ENCODE measurements at places on chromosomes 7 and 10.

- DNase-seq, result no peak
Measured at GRCh38 chr10:131746785-131747184, 154.0 kb upstream of the PPP2R2D start.

- peak; percentile 56 for DNase-seq
Measured at GRCh38 chr7:142804728-142805207, 34.0 kb downstream of the PRSS2 start.

DNA sequence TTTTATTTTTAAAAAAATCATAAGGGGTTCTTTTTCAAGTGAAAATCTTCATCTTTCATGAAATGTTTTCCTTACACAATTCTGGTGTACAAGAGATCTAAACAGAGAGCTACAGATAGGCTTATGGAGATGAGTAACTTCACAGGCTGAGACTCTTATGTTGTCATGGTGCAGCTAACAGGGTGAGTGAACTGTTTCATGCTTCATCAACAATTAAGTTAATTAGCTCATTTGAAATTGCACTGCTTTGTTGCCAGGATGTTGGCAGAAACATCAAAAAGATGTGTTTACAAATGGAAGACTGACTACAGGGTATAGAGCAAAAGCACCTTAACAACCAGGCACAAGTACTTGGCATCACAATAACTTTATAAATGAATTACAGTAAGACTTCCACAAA is 230.8 kb downstream of the FOXP2 start:
- DNase-seq, result no peak

- peak; percentile 61 for DNase-seq
Measured at GRCh38 chr10:78407009-78407711, 373.5 kb downstream of the RPS24 start.

DNA sequence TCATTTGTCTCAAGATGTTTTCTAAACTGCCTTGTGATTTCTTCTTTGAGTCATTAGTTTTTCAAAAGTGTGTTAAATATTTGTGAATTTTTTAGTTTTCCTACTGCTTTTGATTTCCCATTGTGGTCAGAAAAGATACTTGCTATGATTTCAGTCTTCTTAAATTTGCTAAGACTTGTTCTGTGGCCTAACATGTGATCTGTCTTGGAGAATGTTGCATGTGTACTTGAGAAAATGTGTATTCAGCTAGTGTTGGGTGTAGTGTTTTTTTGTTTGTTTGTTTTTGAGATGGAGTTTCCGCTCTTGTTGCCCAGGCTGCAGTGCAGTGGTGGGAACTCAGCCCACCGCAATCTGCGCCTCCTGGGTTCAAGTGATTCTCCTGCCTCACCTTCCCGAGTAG is 28.6 kb downstream of the BMPR1A start:
- DNase-seq, result no peak

- no peak for DNase-seq
Measured at GRCh38 chr10:114060456-114060855, 16.8 kb downstream of the ADRB1 start.

DNA sequence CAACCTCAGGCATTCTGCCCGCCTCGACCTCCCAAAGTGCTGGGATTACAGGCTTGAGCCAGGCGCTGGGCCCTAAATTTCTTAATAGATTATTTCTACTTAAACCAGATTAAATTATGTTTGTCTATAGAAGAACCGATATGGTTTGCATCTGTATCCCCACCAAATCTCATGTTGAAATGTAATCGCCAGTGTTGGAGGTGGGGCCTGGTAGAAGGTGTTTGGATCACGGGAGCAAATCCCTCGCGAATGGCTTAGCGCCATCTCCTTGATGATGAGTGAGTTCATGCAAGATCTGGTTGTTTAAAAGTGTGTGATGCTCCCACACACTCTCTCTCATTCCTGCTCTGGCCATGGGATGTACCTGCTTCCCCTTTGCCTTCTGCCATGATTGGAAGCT is 109.3 kb upstream of the NANOS1 start:
- DNase-seq, result no peak

DNA sequence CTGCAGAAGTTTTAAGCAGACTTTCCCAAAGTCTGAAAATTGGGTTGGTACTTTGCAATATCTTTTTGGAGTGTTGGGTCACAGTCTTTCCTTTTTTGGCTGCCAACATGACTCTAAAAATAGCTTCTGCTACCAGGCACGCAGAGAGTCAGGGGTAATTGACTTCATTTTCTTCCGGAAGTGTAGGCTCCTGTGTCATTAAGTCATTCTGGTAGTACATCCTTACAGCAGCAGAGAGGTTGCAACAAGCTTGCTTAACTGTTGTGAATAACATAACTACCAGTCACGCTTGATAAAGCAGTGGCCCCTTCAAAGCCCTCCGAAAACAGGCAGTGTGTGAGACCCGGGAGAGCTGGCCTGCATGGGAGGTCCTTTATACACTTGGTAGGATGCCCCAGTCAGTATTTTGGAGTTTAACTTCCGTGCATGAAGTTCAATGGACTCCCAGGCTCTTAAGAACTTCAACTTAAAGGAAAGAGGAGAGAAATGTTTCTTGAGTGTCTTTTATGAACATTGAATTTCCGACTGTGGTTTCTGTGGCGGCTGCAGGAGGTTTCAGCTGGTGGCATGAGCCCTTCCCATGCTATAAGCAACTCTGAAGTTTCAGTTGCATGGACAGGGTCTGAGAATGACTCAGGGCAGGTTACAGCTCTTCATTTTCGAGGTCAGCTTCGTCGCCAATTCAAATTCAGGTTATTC is 310.7 kb downstream of the GALNT17 start:
- no peak for DNase-seq

DNA sequence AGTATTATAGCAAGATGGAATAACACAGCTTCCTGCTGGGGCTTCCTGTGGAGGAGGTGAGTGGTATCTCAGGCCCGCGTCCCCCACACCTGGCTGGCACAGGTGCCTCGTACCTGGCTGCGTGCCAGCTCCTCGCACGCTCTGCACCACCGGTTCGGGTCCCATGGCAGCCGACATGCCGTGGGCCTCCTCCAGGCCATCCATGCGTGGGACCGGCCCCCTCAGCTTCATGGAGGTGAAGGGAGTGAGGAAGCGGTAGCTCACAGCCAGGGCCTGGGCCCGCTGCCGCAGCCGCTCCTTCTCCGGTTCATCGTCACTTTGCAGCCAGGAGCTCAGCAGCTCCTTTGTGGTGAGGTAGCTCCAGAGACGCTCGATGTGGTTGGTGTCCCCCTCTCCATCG is 90.4 kb downstream of the ITIH5 start:
- no peak for DNase-seq

DNA sequence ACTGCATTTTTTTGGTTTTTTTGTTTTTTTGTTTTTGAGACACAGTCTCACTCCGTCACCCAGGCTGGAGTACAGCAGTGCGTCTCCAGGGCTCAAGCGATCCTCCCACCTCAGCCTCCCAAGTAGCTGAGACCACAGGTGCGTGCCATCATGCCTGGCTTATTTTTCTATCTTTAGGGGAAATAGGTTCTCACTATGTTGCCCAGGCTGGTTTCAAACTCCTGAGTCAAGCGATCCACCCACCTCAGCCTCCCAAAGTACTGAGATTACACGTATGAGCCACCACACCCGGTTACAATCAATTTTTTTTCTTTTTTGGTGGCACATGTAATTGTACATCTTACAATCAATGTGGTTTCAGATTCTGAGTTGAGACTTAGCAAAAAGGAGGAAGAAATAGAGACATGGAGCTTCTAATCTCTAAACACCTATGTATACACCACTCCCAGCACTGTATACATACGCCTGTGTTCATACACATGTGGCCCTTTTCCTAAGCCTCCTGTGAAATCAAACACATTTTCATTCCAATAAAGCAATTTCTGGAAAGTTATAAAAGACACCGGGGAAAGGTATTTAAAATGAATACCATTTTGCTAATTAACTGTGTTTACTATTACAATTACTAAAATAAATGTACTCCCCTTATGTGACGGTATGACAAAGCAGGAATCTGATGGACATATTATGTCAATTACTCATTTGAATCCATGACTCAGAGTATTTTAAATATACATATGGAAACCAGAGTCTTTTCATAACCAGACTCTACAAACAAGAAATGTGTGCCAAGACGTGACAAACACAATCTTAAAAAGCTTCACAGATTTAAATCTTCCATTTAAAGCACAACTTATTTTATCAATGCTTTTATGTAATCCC is 40.9 kb downstream of the SMURF1 start:
- no peak for DNase-seq

- no peak for DNase-seq
Measured at GRCh38 chr7:3992841-3993240, 689.3 kb upstream of the FOXK1 start.
